Memory B cell (primary cell): ENCODE measurements at places on chromosomes 12 and 14.

GRCh38 chr14:88825078-88825458, 617 bp downstream of the TTC8 start:
- no peak for DNase-seq

DNA sequence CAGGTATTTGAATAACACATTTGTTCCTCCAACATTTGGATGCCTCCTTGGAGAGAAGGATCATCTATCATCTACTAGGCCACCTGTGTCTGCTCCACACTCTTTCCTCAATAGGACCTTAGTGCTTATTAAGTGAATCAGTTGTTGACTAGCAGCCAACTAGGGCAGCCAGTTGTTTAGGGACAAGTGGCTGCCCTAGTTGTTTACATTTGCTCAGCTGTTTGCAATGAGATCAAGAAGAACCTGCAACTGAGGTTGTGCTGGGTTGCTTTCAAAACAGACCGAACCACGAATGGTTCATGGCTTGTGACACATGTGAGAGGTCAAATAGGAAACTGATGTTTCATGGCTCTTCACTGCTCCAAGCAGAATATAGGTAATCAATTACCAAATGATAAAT, 53.8 kb downstream of the TMCC3 start:
- DNase-seq, result no peak

- DNase-seq, result no peak
Measured at GRCh38 chr12:130608132-130608531, 108.0 kb downstream of the RIMBP2 start.

DNA sequence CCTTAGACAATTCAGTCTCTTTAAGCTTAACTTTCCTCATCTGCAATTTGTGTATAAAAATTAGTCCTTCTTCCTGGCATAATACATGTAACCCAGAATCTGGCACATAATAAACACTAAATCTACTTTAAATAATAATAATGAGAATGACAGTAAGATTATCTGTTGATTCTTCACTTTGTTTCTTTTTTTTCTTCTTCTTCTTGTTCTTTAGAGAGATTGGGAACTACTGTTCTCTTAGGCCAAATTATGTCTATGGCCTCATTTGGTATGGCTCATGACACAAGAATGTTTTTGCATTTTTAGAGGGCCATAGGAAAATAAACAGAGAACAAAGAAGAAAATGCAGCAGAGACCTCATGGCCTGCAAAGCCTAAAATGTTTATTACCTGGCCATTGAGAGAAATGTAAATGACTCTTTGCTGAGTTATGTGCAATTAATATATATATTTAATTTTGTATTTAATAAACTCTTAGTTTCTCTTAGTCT, 275.8 kb downstream of the SLC6A15 start:
- DNase-seq, result no peak

GRCh38 chr12:53338017-53338416, 1.9 kb upstream of the SP7 start:
- no peak for DNase-seq

DNA sequence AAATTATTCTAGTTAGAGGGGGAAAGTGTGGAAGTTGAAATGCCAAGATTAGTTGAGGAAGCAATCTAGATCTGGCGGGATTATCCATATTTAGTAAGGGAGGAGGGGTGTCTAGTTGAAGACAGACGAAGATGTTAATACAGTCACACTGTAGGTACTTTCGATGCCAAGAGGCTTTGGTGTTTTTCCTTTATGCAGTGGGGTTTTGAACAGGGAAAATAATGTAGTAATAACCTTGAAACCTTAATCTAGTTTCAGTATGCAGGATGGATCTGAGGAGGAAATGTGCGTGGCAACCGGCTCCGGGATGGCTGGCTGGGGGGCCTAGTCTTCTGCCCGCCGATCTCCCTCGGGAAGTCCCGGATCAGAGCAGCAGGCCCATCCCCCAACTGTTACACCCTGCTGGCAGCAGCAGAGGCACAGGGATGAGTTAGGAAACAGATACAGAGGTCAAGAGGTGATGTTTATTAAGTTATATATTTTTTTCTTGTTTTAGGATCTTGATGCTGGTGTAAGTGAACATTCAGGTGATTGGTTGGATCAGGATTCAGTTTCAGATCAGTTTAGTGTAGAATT, 27.4 kb downstream of the MDM2 start:
- DNase-seq, result no peak

GRCh38 chr14:68278576-68279436, 459.2 kb downstream of the RAD51B start:
- DNase-seq, result no peak

DNA sequence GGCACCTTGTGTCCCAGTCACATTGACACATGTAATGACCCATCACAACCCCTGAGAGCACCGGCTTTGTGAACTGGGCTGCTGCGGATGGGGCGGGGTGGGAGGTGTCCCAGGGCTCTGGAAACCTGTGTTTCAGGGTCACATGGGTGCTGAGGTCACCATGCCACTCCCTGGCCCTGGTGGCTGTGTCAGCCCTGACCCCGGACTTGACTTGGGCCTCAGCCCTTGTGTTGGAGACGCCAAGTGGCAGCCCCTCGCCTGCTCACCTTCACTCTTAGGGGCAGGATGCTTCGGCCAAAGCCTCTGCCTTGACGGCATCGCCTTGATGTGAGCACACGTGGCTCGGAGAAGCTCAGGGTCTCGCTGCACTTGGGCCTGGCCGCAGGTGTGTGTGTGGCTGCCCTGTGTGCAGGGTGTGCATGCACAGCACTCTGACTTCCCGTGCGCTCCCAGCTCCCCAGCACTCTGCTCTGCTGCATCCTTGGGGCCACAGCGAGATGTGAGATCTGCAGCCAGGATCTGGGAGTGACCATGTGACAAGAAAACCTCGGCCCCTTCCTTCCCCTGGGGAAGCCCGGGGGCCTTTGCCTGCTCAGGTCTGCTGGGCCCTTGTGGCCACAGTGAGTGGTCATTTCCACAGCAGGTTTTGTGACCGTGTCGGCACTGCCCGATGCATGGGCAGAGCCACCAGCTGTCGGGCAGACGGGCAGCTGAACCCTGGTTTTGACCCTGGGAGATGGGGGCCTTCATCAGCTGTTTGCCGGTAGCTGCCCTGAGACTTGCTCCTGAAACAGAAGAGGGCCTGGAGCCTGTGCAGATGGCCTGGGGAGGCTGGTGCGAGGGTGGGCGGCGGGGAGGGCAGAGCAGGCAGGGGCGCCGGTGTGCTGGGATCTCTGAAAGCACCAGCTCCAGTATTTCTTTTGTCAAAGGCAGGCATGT, 167.4 kb downstream of the KIF26A start:
- no peak for DNase-seq

DNA sequence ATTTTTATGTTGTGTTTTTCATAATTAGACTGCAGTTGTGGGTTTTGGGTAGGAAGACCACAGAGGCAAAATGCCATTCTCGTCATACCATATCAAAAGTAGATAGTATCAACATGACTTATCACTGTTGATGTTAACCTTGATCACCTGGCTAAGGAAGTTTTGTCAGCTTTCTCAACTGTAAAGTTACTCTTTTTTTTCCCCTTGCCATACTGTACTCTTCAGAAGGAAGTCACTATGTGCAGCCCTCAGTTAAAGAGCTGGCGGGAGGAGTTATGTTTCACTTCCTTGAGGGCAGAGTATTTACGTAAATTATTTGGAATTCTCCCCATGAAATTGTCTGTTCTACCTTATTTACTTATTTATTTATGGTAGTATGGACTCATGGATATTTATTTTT, 78.7 kb downstream of the PRORP start:
- DNase-seq, result no peak

GRCh38 chr12:130752692-130753230, 36.7 kb upstream of the RIMBP2 start:
- DNase-seq, result no peak

- no peak for DNase-seq
Measured at GRCh38 chr14:32478050-32478449, 149.0 kb downstream of the AKAP6 start.

GRCh38 chr14:96626916-96627315, 124.7 kb downstream of the PAPOLA start:
- no peak for DNase-seq

DNA sequence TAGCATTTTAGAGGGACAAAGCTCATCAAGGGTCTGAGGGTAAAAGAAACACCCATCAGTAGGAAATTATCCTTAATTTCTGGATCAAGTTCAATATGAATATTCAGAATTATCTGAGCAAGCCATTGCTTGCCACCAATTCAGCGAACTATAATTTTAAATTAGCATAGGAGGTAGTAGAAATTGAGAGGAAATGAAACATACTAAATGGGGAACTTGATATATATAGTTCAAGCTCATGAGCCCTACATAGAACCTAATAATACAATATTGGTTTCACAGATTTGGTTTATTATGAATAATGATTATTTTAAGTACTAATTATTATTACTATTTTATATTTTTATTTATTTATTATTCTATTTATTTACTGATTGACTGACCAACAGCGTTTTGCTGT, 42.1 kb upstream of the GXYLT1 start:
- no peak for DNase-seq

GRCh38 chr12:95614390-95614982, 63.2 kb upstream of the USP44 start:
- no peak for DNase-seq
